ENCODE measurements at places on chromosomes 5 and 9.

DNA sequence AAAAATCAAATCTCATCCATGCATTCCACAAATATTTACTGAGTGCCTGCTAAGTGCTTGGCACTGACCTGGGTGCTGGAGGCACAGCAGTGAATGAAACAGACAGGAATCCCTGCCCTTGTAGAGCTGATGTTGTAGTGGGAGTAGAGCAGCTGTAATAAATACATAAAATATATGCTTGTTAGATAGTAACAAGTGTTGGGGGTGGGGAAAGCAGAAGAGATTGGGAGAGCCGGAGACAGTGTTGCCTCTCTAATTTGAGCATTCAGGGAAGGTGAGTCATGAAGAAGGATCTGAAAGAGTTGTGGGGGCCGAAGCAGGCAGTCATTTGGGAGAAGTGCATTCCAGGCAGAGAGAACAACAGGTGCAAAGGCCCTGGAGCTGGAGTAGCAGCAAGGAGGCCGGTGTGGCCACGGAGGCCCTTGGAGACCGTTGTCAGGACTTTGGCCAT is 97.9 kb downstream of the ZNF618 start:
- peak; percentile 93 for DNase-seq

DNA sequence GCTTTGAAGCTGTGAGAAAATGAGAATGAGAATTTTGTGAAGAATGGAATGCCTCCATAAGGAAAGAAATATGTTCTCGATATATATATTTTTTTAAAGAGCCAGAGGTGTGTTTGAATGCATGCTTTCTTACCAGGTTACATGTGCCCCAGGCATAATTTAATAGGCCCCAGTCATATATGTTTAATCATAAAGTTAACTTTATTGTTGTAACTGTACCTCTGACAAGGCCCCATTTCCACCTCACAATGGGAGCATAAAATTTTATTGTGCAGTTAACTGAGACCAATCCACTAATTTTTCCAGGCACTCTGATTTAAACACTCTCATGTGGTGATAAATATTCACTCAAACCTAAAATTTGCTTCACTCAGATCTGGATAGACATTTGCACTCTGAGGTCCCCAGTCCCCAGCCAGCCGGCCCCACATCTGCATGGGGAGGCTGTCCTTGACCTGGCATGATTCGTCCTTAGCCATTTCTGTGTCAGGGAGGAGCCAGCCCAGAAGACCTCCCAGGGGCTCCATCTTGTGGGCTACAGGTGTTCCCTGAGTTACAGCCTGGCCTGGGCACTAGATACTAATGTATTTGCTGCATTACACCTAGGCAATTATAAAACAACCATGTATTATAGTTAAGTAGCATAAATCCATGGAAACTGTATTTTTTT is 245.8 kb downstream of the MTRR start:
- DNase-seq = no peak

- DNase-seq = no peak
These were observed 87.5 kb upstream of the FBXW11 start for GRCh38 chr5:172093965-172094364.

- DNase-seq = peak; percentile 92
These were observed at the start of gene SPARC for GRCh38 chr5:151686674-151687407. Gene SPARC, minus strand, starts transcription at chr5:151686915. Its CDS starts 10,727 bp downstream, at chr5:151676188.

DNA sequence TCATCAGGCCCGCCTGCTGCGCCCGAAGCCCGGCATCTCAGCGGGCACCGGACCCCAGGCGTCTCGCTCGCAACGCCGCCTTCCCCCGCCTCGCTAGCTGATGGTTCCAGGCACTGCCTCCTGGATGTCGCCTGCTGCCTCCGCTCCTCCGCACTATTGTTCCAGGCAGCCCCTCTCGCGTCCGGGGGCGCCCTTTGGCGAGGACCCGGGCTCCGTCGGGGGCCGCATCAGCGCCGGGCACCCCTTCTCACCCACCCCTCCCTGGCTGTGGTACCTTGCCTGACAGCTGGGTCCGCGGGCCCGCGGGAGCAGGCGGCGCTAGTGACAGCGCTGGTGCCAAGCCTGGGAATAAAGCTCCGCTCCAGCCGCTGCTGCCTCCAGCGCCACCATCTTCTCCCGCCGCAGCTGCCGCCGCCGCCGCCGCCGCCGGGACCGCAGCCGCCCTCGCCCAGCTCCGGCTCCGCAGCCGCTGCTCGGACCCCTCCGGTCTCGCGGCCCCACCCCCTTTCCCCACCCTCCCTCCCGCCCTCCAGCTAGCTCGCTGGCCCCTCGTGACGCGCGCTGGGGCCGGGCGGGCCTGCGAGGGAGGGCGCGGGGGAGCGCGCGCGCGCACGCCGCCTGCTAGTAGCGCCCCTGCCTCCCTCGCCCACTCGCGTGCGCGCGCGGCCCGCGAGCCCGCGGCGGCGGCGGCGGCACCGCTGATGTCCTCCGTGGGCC is at the start of gene APBA1:
APBA1 (minus strand) TSS at position 493 of the 717 bp plus-strand sequence.
- peak; percentile 7 for DNase-seq

GRCh38 chr5:57816108-57816507 is 333.5 kb upstream of the ACTBL2 start:
- DNase-seq = peak; percentile 97

DNA sequence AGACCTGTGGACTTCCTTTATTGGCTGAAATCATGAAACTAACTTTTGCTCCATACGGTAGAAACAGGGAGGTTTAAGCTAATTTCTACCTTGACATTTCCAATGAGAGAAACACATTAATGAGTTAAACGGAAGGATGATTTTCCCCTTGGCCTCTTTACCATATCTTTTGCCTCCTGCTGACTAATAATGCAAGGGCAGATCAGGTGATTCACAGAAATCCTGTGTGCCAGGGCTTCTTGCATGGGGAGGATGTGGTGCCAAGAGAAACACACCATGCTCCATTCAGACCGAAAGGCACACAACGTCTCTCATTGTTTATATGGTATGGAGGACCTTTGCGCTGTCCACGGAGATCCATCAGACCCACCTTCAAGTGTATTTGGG is 17.4 kb upstream of the PRLR start:
- peak; percentile 39 for DNase-seq

GRCh38 chr9:72263572-72263971 is 101.4 kb downstream of the ZFAND5 start:
- no peak for DNase-seq

- DNase-seq = no peak
These were observed 406.1 kb downstream of the NR2F1-AS1 start for GRCh38 chr5:93174930-93175329.

- no peak for DNase-seq
These were observed 15.5 kb upstream of the ZBED3 start for GRCh38 chr5:77102549-77102948.

GRCh38 chr5:135289651-135290050 is 109.4 kb downstream of the MACROH2A1 start:
- no peak for DNase-seq

- peak; percentile 65 for DNase-seq
These were observed 11.9 kb downstream of the GRIN1 start for GRCh38 chr9:137150617-137151457.

GRCh38 chr5:129724222-129724621 is 23.7 kb upstream of the MINAR2 start:
- no peak for DNase-seq

GRCh38 chr9:136133191-136133958 is 14.7 kb upstream of the TMEM250 start:
- no peak for DNase-seq

GRCh38 chr9:127758843-127759242 is 19.6 kb downstream of the SH2D3C start:
- DNase-seq = no peak

DNA sequence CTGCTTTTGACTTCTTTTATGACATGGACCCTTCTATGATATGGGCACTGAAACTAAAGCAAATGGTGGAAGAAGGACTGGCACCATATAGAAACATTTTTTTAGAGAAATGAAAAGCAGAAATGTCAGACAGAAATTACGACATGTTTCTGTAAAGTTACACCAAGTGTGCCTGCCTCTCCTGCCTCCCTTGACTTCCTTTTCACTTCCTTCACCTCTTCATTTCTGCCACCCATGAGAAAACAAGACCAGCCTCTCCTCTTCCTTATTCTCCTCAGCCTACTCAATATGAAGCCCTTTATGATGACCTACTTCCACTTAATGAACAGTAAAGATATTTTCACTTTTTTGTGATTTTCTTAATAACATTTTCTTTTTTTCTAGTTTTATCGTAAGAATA is 44.5 kb downstream of the ERCC6L2 start:
- no peak for DNase-seq

- DNase-seq = peak; percentile 60
These were observed 15.5 kb upstream of the CTNNA1 start for GRCh38 chr5:138737494-138738265.

DNA sequence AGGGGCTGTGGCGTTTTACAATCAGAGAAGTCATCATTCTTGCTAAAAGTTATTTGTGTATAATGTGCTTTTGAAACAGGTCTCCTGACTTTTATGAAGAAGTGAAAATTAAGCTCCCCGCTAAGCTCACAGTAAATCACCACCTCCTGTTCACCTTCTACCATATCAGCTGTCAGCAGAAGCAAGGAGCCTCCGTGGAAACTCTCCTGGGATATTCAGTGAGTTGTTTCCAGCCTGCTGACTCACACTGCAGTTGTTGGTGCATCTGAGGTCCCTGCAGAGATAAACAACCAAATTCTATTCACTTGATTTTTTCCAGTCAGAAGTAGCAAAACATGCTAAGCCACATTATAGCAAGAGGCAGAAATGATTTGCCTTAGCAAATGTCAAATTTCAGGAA is 156.7 kb downstream of the DOCK8 start:
- DNase-seq = no peak

DNA sequence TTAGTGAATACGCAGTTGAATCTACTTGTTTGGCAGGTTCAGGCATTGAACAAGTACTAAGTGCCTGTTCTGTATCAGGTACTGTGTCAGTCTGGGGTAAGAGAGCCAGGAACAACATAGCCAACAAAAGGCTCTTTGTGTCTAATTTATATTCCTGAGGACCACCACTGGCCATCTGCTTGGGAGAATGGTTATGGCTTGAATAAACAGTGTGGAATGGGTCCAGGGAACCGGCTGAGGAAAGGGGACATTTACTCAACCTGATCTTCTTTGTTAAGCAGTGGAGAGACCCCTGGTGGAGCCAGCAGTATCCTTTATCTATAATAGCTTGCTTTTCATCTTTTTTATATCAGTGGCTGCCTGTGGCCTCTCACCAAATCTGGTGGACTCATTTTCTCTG is 38.6 kb downstream of the EXOSC2 start:
- DNase-seq = no peak

DNA sequence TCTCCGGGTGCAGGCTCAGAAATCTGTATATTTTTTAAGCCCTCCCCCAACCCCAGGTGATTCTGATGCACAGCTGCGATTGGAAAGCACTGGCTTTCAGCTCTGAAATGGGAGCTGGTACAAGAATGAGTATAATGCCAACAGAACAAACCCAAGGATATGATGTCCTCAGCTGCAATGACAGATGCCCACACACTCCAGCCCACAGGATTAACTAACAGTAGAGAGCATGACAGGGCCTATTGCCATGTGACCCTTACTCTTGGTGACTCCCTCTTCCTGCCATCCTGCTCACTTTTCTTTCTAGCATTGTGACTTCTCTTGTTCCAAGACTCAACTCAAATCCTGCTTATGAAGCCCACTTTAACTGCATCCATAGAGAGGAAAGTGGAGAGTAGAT is 174.5 kb downstream of the FGF18 start:
- DNase-seq = no peak

DNA sequence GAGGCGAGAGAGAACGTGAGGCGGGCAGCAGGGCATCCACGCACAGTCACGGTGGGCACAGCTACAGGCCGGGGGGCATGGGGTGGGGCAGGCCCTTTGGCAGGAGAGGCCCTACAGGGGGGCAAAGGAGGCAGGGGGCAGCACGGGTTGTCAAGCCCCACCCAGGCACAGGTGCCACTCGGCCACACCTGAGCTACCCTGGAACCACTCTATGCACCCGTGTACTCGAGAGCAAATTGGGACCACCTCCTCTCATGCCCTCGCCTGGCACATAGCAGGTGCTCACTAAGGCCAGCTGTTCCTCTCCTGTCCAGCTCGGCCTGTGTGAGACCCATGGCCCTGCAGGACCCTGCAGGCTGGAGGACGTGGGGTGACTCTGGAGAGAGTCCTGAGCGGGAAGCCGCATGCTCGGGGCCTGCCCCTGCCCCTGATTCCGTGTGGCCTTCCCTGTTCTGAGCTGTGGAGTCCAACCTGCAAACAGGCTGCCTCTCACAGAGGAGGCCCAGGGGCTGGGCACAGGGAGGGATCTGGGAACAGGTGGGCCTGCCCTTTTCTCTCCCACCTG is 31.4 kb upstream of the SARDH start:
- DNase-seq = no peak

- no peak for DNase-seq
These were observed 7.2 kb downstream of the GABBR2 start for GRCh38 chr9:98701576-98701975.

GRCh38 chr9:137214620-137215019 is 7.4 kb downstream of the RNF208 start:
- DNase-seq = no peak

- DNase-seq = no peak
These were observed 271.8 kb upstream of the DMAC1 start for GRCh38 chr9:8071445-8071798.

DNA sequence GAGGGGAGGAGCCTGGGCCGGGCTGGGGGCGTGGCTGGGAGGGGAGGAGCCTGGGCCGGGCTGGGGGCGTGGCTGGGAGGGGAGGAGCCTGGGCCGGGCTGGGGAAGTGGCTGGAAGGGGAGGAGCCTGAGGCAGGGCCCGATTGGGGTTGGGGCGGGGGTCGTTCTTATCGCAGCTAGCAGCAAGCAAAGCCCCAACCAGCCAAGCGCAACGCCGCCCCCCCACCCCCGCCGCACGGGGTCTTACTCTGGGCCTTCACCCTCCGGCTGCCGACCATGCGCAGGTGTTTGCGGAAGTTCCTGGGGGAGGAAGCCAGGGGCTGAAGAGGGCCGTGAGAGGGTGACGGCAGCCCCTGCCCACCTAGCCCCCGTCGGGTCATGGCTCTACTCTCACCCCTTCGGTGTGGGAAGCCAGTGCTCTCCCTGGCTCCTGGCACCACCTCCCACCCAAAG is 5.0 kb downstream of the NSMF start:
- DNase-seq = no peak

GRCh38 chr5:150227606-150228273 is 37.9 kb downstream of the SLC6A7 start:
- no peak for DNase-seq
